ENCODE measurements at places on chromosomes 13 and 19. TPM values are rescaled to one million over a fixed set of nuclear protein-coding genes. Genes with fewer than 3 reads are reported as not detected.

DNA sequence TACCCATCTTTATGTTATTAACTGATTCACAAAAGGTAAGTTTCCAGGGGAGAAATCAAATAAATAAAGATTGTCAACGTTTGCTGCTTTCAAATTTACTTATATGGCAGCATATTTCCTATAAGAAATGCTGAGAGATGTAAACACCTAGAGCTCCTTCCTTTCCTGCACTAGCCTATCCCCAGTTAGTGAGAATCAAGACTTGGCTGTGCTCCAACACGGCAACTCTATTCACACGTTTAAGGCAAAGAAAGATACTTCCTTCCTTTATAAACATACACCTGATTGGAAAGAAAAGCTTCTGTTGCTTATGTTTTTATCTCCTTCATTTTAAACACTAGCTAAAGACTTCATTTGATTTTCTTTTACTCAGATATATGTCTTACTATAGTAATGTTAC is 107.0 kb downstream of the PCDH9 start:
- DNase-seq = no peak

- no peak for DNase-seq
These were observed 122.0 kb downstream of the UQCRFS1 start for GRCh38 chr19:29090783-29091526.

ZNF544 gene
- 40.4 TPM for polyA plus RNA-seq

SULT2A1 gene
- 0.32 TPM for polyA plus RNA-seq

GRCh38 chr19:55118401-55118991 is 1.1 kb upstream of the PPP1R12C start:
- peak; percentile 16 for DNase-seq

UFM1 gene
- 82.6 TPM for polyA plus RNA-seq

ZNF416 gene
- 7.9 TPM for polyA plus RNA-seq

LNX2 gene
- 17.5 TPM for polyA plus RNA-seq

ZNF132 gene
- 11.8 TPM for polyA plus RNA-seq

LYPD3 gene
- polyA plus RNA-seq = 1.2 TPM

DNA sequence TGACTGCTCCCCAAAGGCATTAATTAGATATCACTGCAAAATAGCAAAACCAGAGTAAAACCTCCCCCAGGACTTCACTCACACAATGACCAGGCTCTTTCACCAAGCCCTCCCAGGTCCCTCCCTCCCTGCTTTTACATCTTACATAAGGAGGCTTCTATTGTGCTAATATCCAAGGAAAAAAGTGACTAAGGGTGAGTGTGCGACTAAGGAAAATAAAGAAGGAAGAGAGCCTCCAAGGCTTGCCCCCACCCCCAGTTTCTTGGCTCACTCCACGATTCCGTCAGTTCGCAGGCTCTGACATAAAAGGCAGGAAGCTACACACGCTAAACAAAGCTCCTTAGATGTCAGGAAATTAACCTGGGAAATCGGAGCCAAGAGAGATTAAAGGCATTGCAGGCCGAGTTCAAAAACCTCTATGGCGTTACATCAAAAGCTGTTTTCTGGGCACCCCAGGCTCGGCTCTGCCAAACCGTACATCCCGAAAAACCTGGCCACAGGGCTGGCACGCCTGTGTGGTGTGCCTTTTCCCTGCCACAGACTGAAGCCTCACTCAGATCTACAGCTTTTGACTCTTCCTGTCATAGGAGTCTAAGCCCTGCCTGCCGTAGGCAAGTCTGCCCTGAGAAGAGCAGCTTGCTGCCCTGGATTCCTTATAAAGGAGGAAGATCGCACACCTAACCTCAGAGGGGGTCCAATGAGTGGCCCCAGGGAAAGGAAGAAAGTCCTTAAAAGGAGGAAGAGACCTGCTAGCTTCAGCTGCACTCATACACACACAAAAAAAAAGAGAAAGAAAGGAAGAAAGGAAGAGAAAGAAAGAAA is 67.0 kb upstream of the SERP2 start:
- DNase-seq = peak; percentile 80

DMPK gene
- polyA plus RNA-seq = 55.3 TPM

FAM216B gene
- 10.7 TPM for polyA plus RNA-seq

Measured in left lung (tissue), 14 donors.